ENCODE measurements at places on chromosomes 1 and 21.

DNA sequence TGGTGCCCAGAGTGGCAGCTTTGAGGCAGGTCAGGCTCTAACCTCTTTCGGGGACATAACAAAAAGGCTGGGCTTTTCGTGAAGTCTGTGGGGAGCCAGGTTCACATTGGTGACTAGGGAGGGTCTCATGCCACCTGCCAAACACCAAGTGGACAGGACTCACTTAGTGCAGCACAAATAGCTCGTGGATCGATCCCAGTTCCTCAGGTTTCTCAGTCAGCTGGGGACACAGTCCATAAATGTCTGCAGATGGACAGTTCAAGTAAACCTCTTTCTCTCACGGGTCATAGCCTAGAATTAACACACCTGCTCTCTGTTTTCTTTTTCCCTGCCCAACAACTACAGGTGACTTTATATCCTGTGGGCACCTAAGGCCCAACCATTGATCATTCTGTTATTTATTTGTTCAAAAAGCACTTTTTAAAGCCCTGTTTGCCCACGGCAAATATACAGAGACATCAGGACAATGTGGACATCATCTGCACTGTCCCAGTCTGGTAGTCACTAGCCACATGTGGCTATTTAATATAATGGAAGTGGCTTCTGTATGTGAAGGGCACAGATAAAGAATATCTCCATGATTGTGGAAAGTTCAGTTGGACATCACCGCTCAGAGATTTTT, 53.5 kb downstream of the CAPN2 start:
- DNase-seq, result no peak

DNA sequence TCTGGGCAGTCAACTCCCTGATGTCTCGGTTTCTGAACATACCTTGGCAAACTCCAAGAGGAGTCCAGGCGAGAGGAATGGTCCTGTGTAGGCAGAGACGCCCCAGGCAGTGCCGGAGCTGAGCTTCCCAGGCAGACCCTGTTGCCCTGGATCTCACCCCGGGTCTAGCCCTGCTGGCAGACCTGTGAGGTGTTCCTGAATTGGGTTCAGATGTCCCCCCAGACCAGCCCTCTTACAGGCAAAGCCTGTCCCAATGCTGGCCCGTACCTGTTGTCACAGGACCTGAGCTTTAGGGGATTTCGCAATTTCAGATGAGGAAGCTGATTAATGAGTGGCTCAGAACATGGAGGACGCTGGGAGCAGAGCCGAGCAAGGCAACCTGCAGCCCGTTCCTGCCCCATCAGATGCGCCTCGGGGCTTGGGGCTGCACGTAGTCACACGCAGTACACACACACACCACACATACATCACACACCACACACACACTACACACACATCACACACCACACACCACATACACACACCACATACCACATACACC, 38.5 kb upstream of the PDE9A start:
- DNase-seq, result peak; percentile 59

DNA sequence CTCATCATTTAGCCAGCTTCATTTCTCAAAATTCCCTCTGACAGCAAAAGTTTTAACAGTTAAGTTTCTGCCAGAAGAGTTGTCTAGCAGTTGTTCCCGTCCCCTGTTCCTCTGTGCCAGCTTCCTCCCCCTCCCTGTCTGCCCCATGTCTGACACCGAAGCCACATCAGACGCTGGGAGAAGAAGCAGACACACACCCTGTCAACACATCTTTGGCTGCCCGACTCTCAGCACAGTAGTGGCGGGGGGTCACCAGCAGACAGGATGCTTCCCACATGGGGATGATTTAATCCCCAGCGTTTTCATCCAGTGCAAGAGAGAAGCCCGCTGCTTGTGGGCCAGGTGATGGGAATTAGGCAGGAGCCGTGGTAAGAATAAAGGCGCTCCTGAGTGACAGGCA, 379.4 kb upstream of the RUNX1 start:
- DNase-seq, result peak; percentile 68

GRCh38 chr1:15709226-15709625, 25.1 kb downstream of the PLEKHM2 start:
- no peak for DNase-seq

DNA sequence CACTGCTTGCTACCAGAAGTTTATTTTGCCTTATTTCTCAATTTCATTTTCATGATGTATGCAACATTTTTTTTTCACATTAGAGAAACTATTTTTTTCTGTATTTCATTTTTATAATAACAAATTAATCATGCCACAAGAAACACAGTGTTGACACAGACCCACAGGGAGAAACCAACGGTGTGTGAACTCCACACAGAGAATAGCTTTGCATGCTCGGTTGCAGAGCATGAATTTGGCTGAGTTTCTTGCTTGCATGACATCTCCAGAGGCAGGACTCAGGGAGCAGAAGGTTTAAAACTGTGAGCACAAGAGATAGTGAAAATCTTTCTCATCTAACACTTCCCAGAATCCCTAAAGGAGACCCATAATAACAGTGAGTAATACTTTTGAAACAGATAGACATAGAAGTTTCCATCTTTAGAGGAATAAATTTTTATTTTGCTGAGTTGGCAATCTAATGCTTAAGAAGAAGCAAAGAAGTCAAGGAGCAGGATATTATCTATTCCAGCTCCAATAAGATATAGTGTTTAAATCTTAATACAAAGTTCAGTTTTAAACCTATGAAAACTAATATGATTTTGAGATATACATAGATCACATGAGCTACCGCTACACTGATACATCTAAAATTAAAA, 890.9 kb downstream of the MRPL39 start:
- DNase-seq, result no peak

- DNase-seq, result peak; percentile 88
Observed at GRCh38 chr1:201888282-201889089, at the start of gene SHISA4. Gene SHISA4 (plus strand): TSS chr1:201888898. CDS start chr1:201888995, 97 bp downstream.

DNA sequence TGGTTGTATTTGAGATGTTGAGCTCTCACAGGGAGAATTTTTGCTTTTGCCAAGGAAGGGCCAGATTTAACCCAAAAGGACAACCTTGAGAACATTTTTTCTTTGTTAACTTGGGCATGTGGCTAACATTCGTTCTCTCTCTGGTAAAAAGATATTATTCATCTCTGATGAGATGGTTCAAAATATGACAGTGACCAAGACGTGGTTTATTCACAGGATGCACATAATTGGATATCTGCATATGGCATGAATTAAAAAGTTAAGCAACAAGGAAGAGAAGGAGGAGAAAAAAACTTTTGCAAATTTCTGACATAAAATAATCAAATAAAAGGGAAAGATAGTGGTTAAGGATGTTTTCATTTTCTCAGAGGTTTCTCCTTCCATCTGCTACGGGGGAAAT, 43.1 kb upstream of the BCL10 start:
- DNase-seq, result no peak

GRCh38 chr1:7454052-7454815, 316.9 kb upstream of the VAMP3 start:
- DNase-seq, result peak; percentile 75
